Renal cortex interstitium (tissue), 15 donors: ENCODE measurements at places on chromosomes 2 and 18. TPM values are rescaled to one million over a fixed set of nuclear protein-coding genes. Genes with fewer than 3 reads are reported as not detected.

The POTEC gene
- polyA plus RNA-seq = 0.08 TPM

The GALR1 gene
- 0.22 TPM for polyA plus RNA-seq

The CYRIA gene
- polyA plus RNA-seq = 4.0 TPM

The FOXI3 gene
- 0.17 TPM for polyA plus RNA-seq

The PSME4 gene
- polyA plus RNA-seq = 67.3 TPM

The CERS6 gene
- polyA plus RNA-seq = 44.2 TPM

The IL1RL2 gene
- polyA plus RNA-seq = 2.0 TPM

The HOXD10 gene
- 188 TPM for polyA plus RNA-seq

DNA sequence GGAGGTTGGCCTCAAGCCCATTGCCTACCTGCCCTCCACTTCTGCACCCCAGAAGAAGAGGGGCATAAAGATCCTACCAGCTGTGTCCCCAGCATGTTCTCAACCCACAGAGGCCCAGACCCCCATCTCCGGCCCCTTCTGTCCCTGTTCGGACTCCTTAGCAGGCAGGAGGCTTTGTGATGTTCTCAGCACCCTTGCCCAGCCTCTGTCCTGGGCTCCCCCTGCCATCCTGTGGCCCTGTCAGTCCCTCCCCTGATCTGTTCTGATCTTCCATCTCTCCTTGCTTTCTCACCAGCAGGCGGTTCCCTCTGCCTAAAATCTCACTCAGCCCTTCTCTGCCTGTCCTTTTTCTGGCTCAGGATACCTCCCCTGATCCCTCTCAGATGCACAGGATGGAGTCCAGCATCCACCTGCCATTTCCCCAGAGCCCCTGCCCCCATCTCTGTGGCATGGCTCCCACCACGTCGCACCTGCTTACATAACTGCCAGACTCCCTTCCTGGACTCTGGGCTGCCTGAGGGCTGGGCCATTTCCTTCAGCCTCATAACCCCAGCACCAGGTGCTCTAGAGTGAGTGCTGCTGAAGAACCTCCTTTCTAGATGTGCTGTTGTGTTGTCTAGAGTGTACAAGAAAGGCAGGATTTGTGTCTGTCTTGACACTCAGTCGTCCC, 134.0 kb downstream of the CTIF start:
- no peak for DNase-seq

DNA sequence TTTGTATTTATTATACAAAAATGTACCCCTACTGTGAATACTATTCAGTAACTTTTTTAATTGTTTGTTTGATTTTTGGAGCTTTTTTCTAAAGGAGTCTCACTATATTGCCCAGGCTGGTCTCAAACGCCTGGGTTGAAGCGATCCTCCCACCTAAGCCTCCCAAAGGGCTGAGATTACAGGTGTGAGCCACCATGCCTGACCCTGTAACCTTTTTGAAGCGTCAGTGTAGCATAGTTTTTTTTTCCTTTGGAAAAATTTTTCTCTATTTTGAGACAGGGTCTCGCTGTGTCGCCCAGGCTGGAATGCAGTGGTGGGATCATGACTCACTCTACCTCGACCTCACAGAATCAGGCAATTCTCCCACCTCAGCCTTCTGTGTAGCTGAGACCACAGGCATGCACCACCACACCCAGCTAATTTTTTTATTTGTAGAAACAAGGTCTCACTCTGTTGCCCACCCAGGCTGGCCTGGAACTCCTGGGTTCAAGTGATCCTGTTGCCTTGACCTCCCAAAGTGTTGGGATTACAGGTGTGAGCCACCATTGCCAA, 2.0 kb downstream of the GMCL1 start:
- no peak for DNase-seq

DNA sequence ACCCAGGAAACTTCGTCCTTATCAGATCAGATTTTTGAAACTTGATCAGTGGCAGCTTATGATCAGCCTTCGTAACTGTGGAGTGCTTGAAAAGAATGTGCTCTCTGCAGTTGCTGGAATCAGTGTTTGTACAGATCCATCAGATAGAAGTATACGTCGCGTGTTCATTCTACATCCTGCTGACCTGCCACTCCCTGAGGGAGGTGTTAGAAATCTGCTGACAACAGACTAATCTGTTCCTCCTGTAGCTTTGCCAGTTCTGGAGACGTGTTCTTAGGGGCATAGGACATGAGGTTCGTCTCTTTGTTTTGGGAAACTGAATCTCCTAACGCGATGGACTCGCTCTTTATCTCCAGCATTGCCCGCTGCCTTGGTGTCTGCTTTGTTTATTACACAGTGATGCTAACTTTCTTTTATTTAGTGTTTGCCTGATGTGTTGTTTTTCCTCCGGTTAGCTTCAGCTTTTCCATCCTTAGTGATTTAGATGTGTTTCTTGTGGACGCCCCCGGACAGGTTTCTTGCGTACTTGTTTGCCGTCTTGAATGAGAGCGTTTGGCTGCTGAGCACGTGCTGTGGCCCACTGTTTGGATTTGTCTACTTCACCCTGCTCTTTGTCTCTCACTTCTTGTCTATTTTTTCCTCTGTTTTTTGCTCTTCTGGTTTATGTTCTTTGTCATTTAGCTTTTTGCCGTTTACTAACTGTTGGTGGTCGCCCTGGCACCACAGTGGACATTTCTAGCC, 17.4 kb upstream of the GAL3ST2 start:
- DNase-seq = no peak

DNA sequence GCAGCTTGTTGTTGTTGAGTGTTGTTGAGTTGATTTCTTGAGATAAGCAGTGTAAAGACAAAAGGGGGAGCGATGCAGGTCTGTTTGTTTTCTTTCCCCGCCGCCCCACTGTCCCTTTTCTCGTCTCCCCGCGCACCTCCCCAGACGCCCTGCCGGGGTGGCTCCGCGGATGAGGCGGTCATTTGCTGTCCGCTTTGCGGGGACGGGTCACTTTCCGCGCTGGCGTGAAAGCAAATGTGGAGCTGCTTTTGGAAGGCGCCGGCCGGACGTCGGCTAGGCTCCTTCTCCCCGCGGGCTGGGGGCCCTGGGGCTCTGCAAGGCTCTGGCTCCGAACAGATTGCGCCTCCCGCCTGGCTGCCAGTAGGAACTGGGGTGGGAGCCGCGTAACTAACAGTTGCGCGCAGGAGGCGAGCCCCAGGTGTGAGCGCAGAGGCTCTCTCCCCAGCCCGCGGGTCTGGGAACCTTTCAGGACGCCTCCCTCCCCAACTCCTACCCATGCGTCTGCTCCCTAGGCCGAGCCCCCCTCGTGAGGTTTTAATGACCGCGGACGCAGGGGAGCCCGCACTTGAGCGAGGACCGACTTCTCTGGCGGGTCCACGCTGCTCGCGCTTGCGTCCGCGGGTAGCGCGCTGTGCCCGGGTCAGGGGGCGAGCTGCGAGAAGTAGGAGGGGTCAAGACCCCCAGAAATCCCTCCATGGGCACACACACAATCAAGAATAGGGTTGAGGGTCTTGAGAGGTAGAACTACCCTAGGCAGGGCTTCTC, 146.6 kb downstream of the MEIS1 start:
- DNase-seq = no peak

DNA sequence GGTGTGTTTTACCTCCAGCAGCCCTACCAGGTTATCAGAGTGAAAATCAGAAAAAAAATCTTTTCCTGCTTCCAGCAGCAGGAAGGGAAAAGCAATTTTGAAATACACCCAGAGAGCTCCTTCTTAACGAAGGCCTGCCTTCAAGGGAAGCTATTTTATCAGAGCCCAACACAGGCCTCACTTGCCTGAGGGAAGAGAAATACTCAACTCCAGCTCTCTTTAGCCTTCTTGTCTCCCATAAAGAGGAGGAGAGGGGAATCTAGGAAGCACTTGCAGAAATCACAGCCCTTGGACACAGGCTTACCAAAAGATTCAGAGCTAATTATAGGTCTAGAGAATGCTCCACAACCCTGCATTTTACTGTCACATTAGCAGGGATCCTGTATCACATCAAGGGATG, 896.1 kb upstream of the CNTNAP5 start:
- DNase-seq = no peak

GRCh38 chr18:75862458-75862857, 435.0 kb upstream of the SMIM21 start:
- DNase-seq = no peak

DNA sequence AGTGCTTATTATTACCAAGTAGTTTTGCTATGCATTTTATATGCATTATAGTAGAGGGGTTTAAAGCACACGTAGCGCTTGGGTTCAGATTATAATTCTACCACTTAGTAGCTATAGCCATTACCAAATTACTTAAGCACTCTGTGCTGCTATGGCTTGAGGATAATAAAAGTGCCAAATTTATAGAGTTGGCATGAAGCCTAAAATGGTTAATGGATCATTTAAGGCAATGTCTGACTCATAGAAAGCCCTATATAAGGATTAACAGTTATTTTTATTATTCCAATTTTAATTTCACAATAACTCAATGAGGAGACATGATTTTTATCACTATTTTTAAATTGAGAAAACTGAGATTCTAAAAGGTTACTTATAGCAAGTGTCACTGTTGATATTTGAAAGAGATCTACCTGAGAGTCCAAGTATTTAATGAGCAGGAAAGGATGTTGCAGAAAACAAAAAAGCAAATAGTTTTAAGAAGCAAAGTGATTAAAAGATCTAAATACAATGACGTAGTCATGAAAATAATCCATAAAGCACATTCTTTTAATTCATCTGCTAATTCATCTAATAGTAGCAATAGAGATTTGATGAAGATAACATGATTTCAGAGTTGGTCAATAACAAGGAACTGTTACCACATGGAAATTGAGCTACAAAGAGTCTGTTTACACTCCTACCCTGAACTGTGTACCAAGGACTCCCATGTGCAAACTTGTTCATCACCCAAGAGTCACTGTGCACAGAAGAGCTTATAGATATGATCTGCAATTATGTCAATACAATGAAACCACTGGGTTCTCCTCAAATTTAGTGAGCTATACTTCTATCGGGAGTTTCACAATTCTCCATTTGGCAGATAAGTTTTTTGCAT, 78.8 kb upstream of the DTNA start:
- DNase-seq = no peak

DNA sequence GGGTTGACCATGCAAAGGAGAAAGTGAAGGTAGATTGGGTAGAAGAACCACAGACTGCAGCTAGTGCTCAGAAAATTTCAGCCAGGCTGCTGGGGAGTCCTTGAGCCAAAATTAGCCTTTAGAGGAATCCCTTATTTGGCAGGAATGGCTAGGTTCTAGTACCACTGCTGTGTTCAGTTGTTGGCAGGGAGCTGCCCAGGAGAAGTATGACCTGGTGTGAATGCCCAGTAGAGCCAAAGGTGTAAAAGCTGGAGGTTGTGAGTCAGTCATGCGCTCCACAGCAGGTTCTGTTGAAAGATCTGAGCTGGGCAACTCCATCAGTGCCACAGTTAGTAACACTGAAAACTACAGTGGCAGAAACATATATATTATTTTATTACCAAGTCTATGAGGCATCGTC, 36.4 kb upstream of the TBR1 start:
- DNase-seq = no peak

DNA sequence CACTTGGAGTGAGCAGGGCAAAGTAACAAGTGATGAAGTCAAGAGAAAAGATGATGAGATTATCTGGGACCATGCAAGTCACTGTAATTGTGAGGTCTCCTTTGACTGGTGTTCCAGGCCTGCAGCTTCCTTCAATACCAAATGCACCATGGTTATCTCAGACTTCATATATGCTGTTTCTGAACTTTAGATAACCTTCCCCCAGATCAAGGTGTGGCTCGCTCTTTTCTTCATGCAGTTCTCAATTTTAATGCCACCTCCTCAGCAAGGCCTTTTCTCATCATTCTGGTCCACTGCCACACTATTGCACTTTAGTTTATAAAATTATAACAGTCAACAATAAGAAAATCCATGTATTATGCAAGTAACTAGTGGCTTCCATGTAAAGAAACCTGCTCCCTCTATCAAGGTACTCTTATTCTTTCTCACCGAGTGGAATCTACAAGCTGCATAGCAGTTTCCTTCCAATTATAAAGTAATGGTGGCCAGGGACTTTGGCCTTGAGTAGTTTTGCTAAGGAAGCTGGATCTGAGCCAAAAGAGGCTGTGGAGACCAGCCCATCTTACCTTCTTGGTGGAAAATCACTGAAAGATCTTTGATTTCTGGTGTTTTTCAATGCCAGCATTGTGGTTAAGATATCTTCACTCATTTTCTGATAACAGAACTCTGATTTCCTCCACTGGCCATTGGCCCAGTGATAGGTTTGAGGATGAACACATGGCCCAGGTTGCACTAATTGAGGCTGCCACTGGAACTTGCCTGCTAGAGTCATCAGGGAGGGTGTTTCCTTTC, 113.6 kb downstream of the KCNE4 start:
- no peak for DNase-seq

DNA sequence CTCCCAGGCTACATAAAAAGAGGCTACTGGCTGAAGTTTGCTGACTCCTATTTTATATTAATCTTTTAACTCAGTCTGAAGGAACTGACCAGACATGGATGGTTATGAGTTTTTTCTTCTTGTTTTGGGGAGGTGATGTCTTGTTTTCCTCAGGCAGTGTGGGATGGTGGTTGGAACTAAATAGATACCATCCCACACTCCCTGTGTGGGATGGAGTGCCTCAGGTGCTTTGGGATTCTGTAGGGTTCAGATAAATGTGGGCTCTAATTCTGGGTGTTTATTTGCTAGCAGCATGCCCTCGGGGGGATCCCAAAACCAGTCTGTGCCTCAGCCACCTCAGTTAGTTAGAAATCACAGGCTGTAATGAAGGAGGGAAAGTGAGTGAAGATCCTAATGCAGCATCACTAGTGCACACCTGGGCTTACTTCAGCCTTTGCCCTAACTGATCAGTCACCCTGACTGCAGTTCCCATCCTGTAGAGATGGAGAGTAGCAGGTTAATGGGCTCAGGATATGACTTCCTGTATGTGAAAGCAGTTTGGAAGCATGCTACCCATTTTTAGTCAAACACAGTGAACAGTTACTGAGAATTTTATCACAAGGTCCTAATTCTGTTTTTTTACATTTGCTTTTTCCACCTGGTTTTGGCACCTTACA, 132.2 kb downstream of the SPTBN1 start:
- DNase-seq = no peak

DNA sequence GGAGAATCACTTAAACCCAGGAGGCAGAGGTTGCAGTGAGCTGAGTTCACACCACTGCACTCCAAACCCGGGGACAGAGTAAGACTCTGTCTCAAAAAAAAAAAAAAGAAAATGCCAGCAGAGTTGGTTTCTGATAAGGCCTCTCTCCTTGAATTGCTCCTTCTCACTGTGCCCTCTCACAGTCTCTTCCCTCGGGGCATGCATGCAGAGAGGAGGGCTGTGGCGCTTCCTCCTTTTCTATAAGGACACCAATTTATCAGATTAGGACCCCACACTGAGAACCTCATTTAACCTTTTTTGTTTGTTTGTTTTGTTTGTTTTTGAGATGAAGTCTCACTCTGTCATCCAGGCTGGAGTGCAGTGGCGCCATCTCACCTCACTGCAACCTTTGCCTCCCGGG, 110.5 kb downstream of the ZFP36L2 start:
- no peak for DNase-seq

DNA sequence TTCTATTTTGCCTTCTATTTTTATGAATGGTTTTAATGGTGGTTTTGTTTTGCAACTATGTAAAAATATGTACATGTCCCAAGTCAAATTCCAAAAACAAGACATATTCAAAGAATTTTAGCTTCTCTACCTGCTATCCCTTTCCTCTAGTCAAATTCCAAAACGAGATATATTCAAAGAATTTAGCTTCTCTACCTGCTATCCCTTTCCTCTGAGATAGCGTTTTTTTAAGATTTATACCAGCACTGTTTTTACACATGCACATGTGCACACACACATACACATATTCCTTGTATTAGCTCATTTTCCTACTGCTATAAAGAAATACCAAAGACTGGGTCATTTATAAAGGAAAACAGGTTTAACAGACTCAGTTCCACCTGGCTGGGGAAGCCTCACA, 199.1 kb upstream of the ARL4C start:
- DNase-seq = no peak

GRCh38 chr2:133433455-133434451, 134.5 kb downstream of the NCKAP5 start:
- DNase-seq = no peak
